Retinal pigment epithelial cell (primary cell): ENCODE measurements at places on chromosomes 5 and 9.
A peak's percentile ranks its signal among the peaks of the same experiment; 100 is the strongest.

DNA sequence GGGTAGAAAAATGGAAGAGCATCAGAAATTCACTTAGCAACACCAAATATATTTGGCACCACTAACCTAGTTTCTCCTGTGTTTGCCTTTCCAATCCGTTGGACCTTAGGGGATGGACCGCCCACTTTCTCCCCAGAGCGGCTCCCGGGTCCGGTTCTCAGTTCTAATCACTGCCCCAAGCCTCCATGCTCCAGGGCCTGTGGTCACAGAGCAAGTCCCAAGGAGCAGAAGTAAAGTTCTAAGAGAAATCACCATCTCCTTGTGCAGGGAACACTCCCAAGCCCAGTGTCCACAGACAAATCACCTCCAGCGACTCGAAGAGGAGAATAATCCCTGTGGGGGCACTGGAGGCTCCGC, 728 bp upstream of the SLC1A1 start:
- DNase-seq: no peak

DNA sequence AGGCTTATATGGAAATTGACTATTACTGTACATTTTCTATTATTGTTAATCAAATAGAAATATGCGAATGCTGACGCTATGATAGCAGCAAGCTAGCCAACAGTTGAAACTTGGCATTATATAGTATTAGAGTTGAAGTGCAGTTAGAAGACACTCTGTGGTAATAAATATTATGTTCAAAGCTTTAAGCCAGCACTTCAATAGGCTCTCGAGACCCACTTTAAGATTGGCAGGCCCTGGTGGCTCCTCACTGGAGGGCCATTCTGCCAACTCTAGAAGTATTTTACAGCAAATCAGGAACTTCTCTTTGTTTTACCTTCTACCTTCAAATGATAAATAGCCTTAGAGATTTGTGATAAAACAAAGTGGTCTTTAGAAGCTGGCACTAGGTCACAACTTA, 2029.0 kb upstream of the WWC1 start:
- DNase-seq: no peak

GRCh38 chr5:23840083-23840482, 332.7 kb downstream of the PRDM9 start:
- no peak for DNase-seq

DNA sequence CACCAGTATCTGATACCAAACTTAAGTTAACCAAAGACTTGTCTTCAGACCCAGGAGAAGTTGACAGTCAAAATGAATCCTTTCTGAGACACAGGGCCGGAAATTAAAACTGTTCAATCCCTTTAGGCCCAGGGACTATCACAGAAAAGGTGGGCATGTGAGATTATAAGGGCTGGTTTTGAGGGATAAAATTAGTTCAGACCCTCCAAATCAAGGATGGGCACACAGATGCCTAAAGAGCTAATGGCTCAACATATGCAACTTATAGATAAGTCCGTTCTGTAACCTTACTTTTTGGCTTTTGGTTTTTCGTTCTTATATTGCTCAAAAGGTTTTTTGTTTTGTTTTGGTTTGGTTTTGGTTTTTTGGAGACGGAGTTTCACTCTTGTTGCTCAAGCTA, 129.6 kb upstream of the ABCA1 start:
- no peak for DNase-seq

DNA sequence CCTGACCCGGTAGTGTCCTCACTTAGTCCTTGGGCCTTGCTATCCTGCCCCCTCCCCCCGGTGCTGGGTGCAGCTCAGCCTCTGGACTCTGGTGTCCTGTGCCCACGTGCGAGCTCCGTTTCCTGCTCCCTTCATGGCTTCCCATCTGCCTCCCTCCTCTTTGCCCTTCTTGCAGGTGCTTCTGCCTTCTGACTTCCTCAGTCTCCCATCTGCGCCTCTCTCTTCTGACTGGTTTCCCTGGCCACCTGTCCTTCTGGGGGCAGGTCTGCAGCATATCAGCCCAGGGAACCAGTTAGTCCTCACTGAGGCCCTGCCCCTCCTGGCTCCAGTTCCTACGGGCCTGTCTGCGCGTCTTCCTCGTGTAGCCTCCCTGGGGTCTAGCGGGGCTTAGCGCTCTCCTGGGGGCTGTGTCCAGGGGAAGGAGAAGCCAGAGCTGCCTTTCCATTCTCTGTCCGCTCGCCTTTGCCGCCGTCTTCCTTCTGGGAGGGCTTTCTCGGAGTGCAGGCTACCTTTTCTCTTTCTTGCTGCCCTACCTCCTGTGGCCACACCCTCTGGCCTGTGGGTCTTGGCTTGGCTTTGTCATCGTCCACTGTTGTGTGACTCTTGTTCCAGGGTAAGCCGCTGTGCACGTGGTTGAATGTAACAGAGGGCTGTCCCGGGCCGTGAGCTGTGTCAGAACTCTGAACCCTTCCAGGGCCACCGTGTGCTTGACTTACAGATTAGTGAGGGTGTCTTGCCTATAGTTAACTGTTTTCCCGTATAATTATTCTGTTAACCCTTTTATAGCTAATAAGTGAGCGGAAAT, 51.8 kb downstream of the EHMT1 start:
- peak; percentile 41 for DNase-seq

DNA sequence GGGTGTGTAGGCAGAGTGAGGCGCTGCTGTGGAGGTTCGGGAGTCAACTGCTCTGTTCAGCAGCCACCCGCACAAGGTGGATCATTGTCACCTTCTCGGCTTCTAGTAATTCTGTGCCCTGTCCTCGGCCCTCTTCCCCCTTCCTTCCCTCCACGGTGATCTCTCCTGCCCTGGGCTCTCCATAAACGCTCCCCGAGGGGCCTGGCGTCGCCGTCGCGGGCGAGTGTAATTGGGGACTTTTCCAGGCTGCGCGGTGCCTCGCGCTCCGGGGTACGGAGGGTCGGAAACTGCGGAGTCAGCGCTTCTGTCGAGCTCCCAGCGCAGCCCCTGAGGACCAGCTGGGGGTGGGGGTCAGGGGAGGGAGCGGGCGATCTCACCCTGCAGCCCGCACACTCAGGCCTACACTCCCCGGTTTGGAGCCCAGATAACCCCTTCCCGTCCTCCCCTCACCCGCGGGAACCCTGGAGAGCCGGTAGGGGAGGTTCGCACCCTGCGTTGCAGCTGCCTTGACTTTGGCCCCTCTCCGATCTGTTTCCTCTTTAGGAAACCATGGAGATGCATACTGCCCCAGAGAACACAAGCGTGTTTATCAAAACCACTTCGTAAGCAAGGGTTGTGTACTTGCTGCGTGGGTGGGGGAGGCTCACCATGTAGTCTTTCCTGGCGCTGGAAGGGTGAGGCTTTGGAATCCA, 188.3 kb upstream of the ZNF618 start:
- DNase-seq: no peak

GRCh38 chr5:127612441-127613141, 36.3 kb upstream of the CTXN3 start:
- DNase-seq: no peak

DNA sequence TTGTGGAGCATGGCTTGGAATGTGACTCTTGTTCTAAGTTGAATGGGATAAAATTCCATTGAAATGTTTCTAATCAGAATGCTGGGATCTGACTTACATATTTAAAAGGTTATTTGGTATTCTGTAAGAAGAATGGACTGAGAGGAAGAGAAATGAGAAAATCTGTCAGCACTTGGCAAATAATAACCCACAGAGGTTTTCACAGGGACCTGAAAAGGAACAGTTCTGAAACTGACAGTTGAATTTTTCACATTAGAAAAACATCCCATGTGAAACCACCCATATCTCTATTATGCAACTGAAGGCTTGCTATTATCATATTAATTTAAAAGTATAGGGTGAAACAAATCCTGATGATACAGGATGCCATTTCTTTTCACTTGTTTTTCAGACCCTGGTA, 302.7 kb downstream of the EPB41L4A start:
- no peak for DNase-seq

DNA sequence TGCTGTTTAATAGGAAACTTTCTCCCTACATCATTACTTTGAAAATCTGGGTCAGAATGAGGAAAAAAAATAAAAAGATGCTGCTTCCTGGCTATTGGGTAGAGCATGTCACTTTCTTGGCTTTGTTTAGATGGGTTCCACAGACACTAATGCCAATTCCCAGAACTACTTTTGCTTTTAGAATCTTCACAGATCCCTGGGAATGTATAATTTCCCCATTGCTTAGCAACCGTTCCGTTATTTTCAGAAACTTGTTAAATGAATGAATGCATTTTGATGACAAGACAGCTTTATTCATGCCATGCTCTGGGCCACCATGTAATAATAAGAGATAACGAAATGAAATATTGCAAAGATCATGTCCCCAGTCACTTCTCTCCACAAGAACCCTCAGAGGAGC, 126.5 kb upstream of the TRPC7 start:
- no peak for DNase-seq

DNA sequence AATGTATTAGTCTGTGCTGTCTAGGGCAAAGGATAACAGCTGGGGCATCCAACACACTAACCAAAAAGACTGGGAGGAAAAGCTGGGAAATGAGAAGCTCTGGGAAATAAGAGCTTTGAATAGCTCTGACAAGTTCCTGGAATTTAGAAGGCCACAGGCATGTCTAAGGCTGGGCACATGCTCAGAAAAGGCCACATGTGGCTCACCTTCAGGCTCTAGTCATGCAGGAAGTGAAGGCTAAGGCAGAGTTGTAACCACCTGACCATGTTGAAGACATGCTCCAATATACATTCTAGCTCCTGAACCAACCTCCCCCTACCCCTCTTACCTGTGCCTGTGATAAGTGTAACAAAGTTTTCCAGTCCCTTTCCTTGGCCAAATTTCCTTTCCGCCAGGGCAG, 31.7 kb downstream of the CLTA start:
- no peak for DNase-seq

GRCh38 chr5:132431632-132432031, 58.9 kb downstream of the IRF1 start:
- DNase-seq: no peak

DNA sequence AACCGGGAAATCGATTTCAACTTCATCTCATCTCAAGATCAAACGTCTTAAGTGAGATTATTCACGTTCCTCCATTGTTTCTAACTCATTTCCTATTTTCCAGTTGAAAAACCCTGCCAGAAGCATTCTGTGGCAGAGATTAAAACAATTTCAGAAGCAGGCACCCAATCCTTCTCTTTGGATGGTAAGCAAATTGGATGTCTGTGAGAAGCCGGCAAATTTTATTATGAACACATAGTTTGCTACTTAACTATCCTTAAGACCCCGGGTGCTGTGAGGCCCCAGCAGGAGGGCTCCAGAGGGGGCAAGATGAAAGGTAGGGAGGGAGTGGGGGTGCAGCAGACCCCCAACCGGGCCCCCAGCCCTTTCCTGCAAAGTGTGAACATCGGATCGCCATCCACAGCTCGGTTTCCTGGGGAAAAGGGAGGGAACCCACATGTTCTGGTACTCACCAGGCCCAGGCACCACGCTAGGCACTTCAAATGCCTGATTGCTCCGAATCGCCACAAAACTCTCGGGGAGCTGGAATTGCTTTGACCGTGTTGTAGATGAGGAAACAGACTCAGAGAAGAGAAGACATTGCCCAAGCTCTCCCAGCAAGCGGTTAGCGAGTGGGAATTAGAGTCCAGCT, 167.1 kb upstream of the MVB12B start:
- no peak for DNase-seq

GRCh38 chr5:139650689-139651042, 2.5 kb downstream of the CXXC5 start:
- no peak for DNase-seq

DNA sequence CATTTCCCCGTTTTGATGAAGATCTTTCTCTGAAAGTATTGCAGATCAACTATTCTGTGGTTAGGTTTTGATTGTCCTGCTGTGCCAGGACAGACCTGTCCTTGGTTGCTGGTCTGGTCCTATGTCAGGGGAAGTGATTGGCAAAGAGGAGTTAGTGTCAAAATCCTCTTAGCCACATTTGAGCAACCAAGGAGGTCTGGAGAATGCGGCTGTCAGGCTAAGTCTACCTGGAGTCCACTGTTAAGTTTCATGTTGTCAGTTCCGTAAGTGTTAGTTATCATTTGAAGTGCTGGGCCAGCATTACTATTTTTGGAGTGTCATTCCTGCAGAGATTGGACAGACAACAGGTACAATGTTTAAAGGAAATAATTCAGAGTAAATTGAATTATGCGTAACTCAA, 62.3 kb downstream of the UBE2QL1 start:
- DNase-seq: no peak

DNA sequence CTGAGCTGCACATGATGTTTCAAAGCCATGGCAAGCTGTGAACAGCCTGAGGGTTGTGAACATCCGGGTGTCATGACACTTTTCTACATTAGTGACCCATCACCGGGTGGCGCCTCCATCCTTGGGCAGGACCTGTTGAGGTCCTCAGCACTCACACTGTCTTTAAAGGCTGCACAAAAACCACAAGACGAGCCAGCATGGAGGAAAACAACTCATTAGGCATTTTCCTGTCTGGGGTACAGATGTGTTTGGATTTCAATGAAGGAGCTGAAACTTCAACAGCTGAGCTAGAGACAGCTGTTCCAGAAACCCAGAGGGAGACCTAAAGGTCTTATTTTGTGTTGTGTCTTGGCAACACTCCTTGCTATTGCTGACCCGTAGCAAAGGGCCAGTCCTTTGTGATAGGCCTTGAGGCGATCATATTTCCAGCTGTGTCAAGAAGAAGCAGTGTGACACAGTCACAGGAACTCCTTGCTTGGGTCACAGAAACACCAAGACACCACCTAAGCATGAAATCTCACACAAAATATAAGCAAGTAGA, 151.8 kb upstream of the VLDLR start:
- no peak for DNase-seq

GRCh38 chr5:157857816-157858526, 974 bp downstream of the CLINT1 start:
- DNase-seq: no peak

GRCh38 chr5:98769959-98770208, 3.6 kb upstream of the RGMB start:
- no peak for DNase-seq

- DNase-seq: no peak
Observed at GRCh38 chr5:136750224-136750862, 385.0 kb upstream of the TRPC7 start.

GRCh38 chr5:76710991-76711390, 4.9 kb upstream of the F2R start:
- no peak for DNase-seq

DNA sequence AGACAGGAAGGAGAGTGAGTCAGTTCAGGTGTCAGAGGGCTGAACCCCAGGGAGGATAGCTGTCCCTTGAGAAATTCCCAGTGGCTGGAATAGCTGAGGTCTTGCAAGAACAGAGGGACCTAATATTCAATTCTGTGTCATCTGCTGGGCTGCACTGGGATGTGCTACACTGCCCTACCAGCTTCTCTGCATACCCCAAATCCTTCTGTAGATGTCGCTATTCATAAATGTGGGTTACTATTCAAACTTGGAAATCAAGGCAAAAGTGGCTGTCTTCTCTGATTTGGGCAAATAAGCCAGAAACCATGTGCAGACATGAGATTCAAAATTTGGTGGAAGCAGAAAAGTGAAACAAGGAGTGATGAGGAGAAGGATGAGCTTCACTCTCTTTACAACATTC, 16.3 kb downstream of the TNFSF8 start:
- no peak for DNase-seq

DNA sequence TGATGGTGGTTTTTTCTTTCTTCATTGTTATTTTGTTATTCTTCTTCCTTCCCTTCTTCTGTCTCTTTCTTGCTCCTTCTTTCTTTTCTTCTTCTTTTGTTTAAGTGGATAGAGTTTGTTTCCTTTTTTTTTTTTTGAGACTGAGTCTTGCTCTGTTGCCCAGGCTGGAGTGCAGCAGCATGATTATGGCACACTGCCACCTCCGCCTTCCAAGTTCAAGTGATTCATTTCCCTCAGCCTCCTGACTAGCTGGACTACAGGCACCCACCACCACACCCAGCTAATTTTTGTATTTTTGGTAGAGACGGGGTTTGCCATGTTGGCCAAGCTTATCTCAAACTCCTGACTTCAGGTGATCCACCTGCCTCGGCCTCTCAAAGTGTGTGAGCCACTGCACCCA, 40.3 kb downstream of the JAK2 start:
- no peak for DNase-seq

- no peak for DNase-seq
Observed at GRCh38 chr5:76477571-76477970, 74.5 kb downstream of the IQGAP2 start.
